ENCODE measurements at places on chromosomes 3 and 15. TPM values are rescaled to one million over a fixed set of nuclear protein-coding genes. Genes with fewer than 3 reads are reported as not detected.

The THRB gene
- total RNA-seq, result 6.7 TPM

The SLC12A1 gene
- not detected for total RNA-seq

The RYR3 gene
- total RNA-seq, result 0.66 TPM

The KLF15 gene
- total RNA-seq, result 37.4 TPM

The FETUB gene
- not detected for total RNA-seq

The SCAANT1 gene
- not detected for total RNA-seq

The RBMS3 gene
- total RNA-seq, result 29.7 TPM

The FOXL2NB gene
- 0.26 TPM for total RNA-seq

The UBAP1L gene
- 4.6 TPM for total RNA-seq

The PCNP gene
- total RNA-seq, result 76.3 TPM

The PDHB gene
- 23.4 TPM for total RNA-seq

The CD86 gene
- total RNA-seq, result 7.6 TPM

The RASGRF1 gene
- total RNA-seq, result 1.0 TPM

The SYNPR gene
- not detected for total RNA-seq

The RAD51 gene
- 2.3 TPM for total RNA-seq

- no peaks in the 10 kb centered on the region for H3K27me3 ChIP-seq
- DNase-seq, result no peak
- no peak overlapping the region for H3K27ac ChIP-seq
- H3K4me3 ChIP-seq, result no peak overlapping the region
Measured at GRCh38 chr3:86958534-86958933, 32.4 kb downstream of the VGLL3 start.

- no peaks in the 10 kb centered on the region for H3K4me1 ChIP-seq
- no peak overlapping the region for H3K27ac ChIP-seq
- no peaks in the 10 kb centered on the region for H3K36me3 ChIP-seq
- no peak for DNase-seq
- no peak overlapping the region for H3K4me3 ChIP-seq
Measured at GRCh38 chr3:181797431-181797830, 85.7 kb downstream of the SOX2 start.

GRCh38 chr15:33451385-33451784 is 140.6 kb downstream of the RYR3 start:
- H3K27ac ChIP-seq, result no peak overlapping the region
- no peak for DNase-seq
- H3K36me3 ChIP-seq, result no peaks in the 10 kb centered on the region
- no peaks in the 10 kb centered on the region for H3K27me3 ChIP-seq

- DNase-seq, result no peak
- no peak overlapping the region for H3K27ac ChIP-seq
- no peak overlapping the region for H3K4me3 ChIP-seq
- H3K27me3 ChIP-seq, result peaks cover 4% of the 10 kb centered on the region
Measured at GRCh38 chr15:88401251-88401995, 65.8 kb downstream of the MRPL46 start.

DNA sequence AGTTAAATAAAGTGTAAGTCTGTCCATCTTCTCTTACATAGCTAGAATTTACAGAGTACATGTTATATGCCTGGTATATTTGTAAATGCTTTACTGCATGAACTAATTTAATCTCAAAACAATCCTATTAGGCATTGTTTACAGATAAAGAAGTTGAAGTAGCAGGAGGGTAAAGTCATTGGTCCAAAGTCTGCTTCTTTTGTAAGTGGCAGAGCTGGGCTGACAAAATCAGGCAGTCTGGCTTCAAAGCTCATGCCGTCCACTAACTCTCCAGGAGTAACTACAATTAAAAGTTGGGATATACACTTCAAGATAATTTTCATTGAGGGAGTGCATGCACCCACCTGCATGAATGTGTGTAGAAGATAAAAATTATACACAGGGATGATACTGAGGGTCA is 27.3 kb downstream of the VGLL3 start:
- H3K27me3 ChIP-seq, result no peaks in the 10 kb centered on the region
- no peak overlapping the region for H3K4me3 ChIP-seq
- no peak overlapping the region for H3K27ac ChIP-seq
- H3K4me1 ChIP-seq, result peaks cover 7% of the 10 kb centered on the region
- H3K36me3 ChIP-seq, result no peaks in the 10 kb centered on the region

GRCh38 chr3:50202353-50203112 is 2.5 kb upstream of the SLC38A3 start:
- no peak overlapping the region for H3K4me3 ChIP-seq
- H3K36me3 ChIP-seq, result no peaks in the 10 kb centered on the region
- DNase-seq, result no peak
- H3K27ac ChIP-seq, result peak overlapping the region; percentile 83
- no peaks in the 10 kb centered on the region for H3K27me3 ChIP-seq
- peaks cover 66% of the 10 kb centered on the region for H3K4me1 ChIP-seq

DNA sequence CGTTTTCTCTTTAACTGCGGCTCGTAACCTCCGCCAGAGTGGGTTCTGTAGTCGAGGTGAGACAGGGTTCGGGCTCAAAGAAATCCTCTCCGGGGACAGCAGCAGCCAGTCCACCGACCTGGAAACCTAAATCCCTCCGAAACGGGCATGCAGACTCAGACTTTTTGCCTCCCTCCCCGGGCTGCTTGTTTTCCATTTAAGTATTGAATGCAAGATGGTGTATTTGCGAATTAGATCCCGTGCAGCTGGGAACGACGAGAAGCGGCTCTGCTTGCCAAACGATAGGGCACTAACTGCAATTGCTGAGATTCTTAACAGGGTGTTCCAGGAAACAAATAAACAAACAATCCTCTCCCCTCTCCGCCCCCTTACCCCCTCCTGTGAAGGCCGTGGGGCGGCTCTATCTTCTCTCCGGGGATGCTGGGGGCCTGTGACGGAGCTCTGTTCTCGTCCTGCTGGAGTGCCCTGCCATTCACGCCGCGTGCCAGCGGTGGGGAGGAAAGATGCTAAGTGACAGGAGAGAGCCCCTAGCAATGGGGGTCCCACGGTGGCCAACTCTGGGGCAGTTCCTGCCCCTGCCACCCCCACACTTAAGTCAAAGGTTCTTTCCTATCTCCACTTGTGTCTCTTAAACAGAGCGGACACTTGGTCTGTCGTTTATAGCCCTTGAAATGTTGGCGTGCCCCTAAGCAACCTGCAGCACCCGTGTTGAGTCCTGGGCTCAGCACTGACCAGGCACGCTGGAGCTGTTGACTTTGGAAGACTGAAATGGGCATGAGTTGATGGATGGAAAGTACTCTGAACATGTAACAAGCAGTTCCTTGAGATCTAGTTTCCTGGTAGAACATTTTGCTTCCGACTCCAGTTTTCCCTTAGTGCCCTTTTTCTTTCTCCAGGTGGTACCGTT is 1.3 kb upstream of the ETV5 start:
- peaks cover 26% of the 10 kb centered on the region for H3K4me1 ChIP-seq
- H3K27ac ChIP-seq, result peak overlapping the region; percentile 92
- no peaks in the 10 kb centered on the region for H3K27me3 ChIP-seq
- H3K4me3 ChIP-seq, result no peak overlapping the region
- DNase-seq, result peak; percentile 52

DNA sequence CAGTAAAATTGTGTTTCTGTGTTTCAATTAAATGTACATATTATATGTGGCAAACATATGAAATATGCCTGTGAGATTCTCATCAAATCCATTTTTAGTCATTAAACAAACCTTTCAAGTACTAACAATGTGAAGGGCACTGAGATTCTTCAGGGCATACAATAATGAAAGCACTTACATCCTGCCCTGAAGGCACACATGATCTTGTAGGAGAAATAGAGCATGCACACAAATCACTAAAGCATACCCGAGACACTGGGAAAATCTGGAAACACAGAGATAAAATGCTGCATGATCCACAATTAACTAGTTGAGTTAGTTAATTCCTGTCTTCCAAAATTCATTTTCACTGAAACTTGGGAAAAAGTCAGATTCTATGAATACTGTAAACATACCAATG is 810.5 kb upstream of the NECTIN3 start:
- H3K4me1 ChIP-seq, result no peaks in the 10 kb centered on the region
- H3K4me3 ChIP-seq, result no peak overlapping the region
- H3K27ac ChIP-seq, result no peak overlapping the region
- H3K36me3 ChIP-seq, result no peaks in the 10 kb centered on the region

GRCh38 chr3:143119974-143120715 is 574 bp downstream of the CHST2 start:
- DNase-seq, result no peak
- H3K27me3 ChIP-seq, result no peaks in the 10 kb centered on the region
- no peaks in the 10 kb centered on the region for H3K36me3 ChIP-seq
- H3K4me1 ChIP-seq, result peaks cover 32% of the 10 kb centered on the region
- H3K4me3 ChIP-seq, result peak overlapping the region; percentile 35
- H3K27ac ChIP-seq, result peak overlapping the region; percentile 5

GRCh38 chr15:49047456-49047855 is 1.2 kb upstream of the SECISBP2L start:
- no peaks in the 10 kb centered on the region for H3K27me3 ChIP-seq
- H3K4me3 ChIP-seq, result no peak overlapping the region
- no peak overlapping the region for H3K27ac ChIP-seq
- H3K36me3 ChIP-seq, result no peaks in the 10 kb centered on the region
- peaks cover 20% of the 10 kb centered on the region for H3K4me1 ChIP-seq

GRCh38 chr3:106329521-106329920 is 460.7 kb upstream of the CBLB start:
- H3K4me3 ChIP-seq, result no peak overlapping the region
- H3K36me3 ChIP-seq, result no peaks in the 10 kb centered on the region
- H3K27ac ChIP-seq, result no peak overlapping the region

DNA sequence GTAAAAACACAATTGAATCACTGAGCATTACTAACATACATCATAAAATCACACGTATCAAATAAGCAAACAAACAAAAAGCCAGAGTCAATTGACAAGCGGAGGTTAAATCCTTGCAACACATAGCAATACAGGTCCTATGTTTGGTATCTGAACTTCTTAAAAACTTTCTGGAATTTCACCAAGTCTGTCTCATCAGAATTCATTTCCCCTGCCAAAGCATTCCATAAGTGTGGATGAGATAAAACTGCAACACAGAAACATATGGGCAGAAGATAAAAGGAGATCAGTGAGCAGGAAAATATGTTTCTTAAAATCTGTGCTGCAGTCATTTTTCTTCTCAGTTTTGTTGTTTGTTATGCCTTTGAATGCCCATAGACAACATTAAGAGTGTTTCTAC is 1155.5 kb downstream of the TBL1XR1 start:
- H3K4me3 ChIP-seq, result no peak overlapping the region
- H3K36me3 ChIP-seq, result no peaks in the 10 kb centered on the region
- DNase-seq, result no peak
- H3K27me3 ChIP-seq, result no peaks in the 10 kb centered on the region

DNA sequence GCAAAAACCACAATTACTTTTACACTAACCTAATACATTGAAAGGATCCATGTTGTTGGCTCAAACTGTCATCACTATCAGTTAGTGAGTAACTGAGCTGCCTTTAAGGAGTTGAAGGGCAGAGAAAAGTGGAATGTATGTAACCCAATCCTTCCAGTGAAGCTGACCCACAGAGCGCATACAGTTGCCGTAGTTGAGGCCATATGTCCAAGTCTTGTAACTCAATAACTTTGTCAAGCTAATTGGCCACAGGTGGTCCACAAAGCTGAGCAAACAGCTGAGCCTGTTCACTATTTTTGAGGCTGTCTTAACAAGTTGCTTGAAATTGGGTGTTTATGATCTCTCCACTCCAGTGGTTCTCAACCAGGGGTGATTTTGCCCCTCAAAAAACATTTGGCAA is 169.0 kb upstream of the SLC24A5 start:
- H3K36me3 ChIP-seq, result no peaks in the 10 kb centered on the region
- H3K4me1 ChIP-seq, result no peaks in the 10 kb centered on the region
- no peak overlapping the region for H3K27ac ChIP-seq
- no peak overlapping the region for H3K4me3 ChIP-seq
- H3K27me3 ChIP-seq, result no peaks in the 10 kb centered on the region

DNA sequence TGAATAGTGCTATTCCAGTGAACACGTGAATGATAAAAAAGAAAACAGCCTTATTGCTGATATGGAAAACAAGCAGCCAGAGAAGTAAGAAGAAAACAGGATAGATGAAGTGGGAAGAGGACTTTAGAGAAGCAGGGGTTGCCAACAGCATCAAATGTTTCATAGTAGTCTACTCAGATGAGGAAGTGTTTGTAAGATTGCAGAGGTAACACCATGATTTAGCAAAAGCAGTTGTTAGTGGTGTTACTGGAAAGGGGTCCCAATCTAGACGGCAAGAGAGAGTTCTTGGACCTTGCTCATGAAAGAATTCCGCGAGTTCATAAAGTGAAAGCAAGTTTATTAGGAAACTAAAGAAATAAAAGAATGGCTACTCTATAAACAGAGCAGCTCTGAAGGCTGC is 108.8 kb upstream of the MCTP2 start:
- no peak for DNase-seq
- H3K36me3 ChIP-seq, result no peaks in the 10 kb centered on the region
- H3K27ac ChIP-seq, result no peak overlapping the region
- H3K4me3 ChIP-seq, result no peak overlapping the region
- no peaks in the 10 kb centered on the region for H3K27me3 ChIP-seq
- no peaks in the 10 kb centered on the region for H3K4me1 ChIP-seq

DNA sequence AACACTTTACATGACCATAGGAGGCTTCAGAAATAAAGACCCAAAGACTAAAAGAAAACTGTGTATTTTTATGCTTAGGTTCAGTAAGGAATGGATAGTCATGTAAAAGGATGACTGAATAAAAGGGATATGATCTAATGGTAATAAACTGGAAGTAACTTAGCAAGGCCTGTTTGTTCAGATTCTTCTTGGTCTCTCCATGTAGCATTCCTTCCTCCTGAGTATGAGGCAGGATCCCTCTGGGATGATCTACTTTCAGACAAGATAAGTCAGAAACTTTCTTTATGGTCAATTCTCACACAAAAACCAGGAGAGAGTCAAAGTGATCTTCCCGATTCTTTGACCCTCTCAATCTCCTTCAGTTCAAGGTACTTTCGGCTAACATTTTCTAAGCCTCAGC is 340.8 kb upstream of the DCBLD2 start:
- no peak overlapping the region for H3K4me3 ChIP-seq
- no peaks in the 10 kb centered on the region for H3K4me1 ChIP-seq
- no peak overlapping the region for H3K27ac ChIP-seq
- DNase-seq, result no peak
- no peaks in the 10 kb centered on the region for H3K36me3 ChIP-seq

GRCh38 chr3:17074559-17074958 is 189.8 kb downstream of the PLCL2 start:
- no peak for DNase-seq
- no peaks in the 10 kb centered on the region for H3K4me1 ChIP-seq
- H3K27ac ChIP-seq, result no peak overlapping the region
- H3K36me3 ChIP-seq, result no peaks in the 10 kb centered on the region

DNA sequence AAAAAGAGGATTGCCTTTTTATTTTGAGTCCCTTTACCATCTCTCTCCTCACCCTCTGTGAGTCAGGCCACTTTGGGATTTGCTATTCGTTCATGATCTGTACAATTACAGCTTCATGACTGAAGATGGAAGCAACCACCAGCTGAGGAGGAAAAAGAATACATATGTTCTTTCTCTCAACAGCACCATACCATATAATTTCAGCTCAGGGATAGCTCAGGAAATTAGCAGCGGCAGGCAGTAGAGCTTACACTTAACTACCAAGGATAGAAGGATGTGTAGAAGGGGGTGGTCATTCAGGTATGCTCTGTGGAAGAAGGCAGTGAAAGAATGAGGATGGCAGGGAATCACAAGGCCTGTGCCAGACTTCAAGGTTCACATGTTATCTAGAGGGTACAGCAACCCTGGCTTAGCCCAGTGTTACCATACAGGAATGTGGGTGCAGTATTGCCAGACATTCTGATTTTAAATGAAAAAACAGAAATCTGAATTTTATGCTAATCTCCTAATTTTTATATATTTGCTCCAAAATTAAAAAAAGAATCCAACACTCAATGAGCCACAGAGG is 17.9 kb downstream of the PLS1 start:
- H3K4me1 ChIP-seq, result no peaks in the 10 kb centered on the region
- no peak overlapping the region for H3K27ac ChIP-seq

Data from body of pancreas (tissue), 4 donors.